ENCODE measurements at places on chromosomes 3 and 15.

DNA sequence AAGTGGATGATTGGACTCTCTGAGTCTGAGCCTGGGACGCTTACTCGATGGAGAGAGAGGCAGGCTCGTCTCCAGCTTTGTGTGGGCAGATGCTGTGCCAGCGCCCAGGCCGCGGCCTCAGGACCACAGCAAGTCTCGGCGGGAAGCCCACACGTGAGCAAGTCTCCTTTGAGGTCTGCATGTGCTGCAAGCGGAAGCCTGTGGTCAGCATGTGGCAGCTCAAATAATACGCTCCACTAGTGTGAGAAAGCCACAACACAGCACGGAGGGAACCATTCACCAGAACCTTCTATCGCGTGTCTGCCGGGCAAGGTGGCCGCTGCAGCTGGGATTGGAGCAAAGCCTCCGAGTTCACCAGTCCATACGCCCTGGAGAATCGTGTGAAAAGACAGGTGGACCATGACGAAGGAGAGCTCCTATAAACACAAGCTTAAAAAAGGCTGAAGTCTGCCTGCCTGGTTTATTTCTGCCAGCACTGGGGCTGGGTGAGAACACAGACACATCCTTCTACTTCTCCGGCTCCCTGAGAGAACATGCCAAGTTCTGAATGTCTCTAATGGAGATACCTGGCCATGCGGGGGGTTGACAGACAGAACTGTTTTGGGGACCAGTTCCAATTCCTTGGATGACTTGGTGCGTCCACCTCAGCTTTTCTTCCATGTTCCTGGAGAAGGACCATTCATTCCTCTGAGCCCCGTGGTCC lies 82.0 kb upstream of the LRIG1 start:
- DNase-seq: no peak

DNA sequence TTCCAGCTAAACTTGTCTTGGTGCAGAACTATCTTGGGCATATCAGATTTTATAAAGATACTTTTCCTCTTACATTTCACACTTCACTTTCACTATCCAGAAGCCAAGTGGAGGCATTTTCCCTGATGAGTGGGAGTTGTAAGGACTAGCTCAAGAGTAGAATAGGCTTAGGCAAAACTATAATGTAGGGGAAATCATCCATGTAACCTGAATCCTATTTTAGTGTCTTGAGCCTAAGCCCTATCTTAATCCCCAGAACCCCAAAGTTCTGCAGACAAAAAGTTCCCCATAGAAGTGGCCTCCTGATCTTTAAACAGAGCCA lies 42.2 kb upstream of the CD47 start:
- DNase-seq: no peak

DNA sequence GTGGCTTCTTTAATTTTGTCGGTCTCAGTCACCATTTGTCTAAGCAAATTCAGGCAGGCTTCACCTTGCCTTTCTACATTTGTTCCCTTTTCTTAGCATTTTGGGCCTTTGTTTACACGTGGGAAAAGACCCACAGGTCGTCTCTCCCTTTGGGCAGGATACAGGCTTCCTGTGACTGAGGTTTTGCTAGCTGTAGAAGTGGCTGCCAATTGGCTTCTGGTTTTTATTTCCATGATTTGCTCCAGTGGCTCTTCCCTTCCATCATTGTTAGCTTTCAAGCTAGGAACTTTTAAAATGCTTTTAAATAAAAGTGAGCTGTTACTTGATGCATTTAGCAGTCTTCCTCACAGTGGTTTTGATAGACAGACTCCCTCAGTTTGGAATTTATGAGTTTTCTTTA lies 37.3 kb downstream of the MLH1 start:
- DNase-seq: no peak

DNA sequence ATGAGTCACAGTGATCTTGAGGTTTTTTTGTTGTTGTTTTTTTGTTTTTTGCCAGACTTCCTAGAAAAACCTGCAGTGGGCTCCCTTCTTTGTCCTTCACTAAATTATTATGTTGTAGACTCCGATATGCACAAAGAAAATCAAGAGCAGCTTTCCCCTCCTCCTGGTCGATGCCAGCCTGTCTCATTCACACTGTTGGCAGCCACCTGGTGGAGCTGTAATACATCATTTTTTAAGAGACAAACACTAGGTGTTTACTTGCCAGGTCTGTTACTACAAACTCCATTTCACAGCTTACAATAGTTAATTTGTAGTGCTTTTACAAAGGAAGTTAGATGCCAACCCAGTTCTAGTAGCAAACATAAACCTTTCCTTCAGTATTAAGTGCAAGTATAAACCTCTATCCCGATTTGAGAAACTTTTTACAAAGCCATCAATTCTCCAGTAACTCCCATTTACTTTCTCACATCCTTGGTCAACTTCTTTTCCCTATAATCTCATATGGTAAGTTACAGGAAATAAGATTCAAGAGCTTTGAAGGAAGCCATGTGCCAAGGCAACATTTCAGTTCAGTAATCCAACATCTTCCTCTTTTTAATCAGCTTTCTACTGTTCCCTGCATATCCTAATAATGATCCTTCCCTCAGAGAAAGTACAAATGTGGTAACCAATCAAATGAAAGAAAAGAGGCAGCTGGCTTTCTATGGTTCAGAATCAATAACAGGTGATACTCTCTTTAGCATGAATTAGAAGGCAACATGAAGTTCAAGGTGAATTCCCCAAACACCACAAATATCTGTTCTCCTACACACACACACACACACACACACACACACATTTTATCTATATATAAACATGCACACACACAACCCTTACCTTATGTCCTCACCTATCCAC lies 14.0 kb downstream of the AAGAB start:
- no peak for DNase-seq

DNA sequence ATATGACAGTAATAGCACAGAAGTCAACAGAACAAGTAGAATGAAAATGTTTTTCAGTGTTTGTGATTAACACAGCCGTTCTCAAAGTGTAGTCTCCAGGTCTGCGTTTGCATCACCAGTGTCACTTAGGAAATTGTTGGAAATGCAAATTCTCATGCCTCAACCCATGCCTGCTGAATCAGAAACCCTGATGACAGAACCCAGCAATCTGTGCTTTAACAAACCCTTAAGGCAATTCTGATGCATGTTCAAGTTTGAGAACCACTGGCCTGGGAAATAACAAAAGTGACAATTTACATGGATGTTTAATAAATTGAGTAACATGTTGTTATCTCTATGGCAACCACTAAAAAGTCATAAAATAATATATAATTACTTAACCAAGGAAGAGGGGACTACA lies 103.1 kb upstream of the ATP11B start:
- DNase-seq: no peak

- DNase-seq: no peak
Observed at GRCh38 chr3:103127737-103128136, 692.9 kb downstream of the ZPLD1 start.

DNA sequence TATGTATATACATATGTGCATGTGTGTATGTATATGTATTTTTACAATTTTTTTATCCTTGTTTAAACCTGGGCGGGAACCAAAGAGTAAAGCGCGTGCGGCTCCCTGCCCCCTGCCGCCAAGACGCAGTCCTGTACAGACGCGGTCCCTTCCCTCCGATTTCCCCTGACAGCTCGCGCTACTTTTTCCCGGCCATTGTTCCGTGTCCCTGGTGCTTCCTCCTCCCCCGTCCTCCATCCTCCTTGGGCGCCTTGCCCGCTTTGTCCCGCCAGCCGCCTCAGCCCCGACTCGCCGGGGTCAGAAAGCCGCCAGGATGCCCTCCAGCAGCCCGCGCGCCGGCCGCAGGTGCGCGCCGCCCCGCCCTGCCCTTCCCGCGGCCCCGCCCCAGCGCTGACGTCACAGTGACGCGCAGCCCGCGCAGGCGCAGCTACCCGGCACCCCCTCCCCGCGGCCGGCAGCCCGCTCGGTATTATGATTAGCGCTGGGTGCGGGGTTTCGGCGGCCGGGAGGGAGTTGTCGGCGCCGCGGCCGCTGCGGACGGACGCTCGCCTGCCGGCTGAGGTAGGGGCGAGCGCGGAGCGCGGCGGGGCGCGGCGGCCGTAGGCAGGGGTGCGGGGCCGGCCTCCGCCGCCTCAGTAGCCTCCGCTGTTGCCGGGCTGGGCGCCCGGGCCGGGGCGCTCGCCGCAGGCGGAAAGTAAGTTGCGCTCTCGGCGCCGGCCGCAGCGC lies at the start of gene SNRK:
Gene SNRK (plus strand): TSS at position 426 of the 726 bp plus-strand sequence. CDS start 16,664 bp downstream, outside the sequence.
- peak; percentile 30 for DNase-seq

GRCh38 chr3:49916686-49917085 lies 12.9 kb downstream of the MON1A start:
- no peak for DNase-seq

- DNase-seq: no peak
Observed at GRCh38 chr15:89472785-89473256, 23.6 kb downstream of the RHCG start.

- no peak for DNase-seq
Observed at GRCh38 chr3:106428565-106428994, 559.8 kb upstream of the CBLB start.

GRCh38 chr15:32668942-32669341 lies 27.4 kb downstream of the SCG5 start:
- no peak for DNase-seq

DNA sequence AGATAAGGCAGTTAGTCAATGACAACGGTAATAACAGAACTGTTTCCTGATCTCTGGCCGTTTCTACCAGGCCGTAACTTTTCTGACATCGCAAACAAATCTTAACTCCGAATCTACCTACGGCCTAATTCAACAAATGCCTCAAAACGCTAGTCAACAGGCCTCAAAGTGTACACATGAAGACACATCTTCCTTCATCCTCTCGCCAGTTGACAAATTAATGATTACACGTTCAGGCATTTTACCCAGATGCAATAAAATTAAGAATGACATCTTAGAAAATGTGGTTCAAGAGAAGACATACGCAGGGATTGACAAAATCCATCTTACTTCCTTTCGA lies 1.5 kb downstream of the SFMBT1 start:
- DNase-seq: no peak

- DNase-seq: no peak
Observed at GRCh38 chr15:30917675-30918074, 14.0 kb downstream of the FAN1 start.

DNA sequence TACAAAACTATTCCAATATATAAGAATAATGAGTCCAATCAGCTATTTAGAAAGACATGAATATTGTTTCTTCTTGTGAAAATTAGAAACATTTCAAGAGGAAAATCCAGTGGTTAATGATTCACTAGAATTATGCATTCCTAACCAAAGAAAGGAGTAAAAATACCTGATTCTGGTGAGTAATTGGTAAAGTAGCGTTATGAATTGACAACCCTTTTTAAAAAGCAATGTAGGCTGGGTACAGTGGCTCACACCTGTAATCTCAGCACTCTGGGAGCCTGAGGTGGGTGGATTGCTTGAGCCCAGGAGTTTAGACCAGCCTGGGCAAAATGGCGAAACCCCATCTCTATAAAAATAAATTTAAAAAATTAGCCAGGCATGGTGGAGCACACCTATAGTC lies 43.3 kb downstream of the TOPAZ1 start:
- DNase-seq: no peak

GRCh38 chr3:14791343-14791945 lies 27.3 kb upstream of the FGD5 start:
- DNase-seq: no peak

- no peak for DNase-seq
Observed at GRCh38 chr3:113038328-113038727, 47.5 kb downstream of the GTPBP8 start.

DNA sequence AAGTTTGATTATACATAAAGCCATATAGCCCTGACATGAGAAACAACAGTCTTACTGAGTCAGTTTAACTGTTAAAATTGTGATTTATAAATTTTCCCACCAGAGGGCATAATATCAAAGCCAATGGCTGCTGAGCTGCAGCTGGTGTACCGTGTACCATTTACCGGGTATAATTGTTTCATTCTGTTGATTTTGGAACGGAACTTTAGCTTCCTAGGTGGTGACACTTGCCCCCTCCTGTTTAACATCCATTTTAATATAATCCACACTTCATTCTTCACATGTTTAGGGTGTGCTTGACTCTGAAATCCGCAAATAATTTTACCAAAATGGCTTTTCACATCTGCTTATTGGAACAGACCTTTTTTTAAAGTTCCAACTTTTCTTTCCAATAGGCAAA lies 72.8 kb downstream of the SLC9A9 start:
- no peak for DNase-seq

DNA sequence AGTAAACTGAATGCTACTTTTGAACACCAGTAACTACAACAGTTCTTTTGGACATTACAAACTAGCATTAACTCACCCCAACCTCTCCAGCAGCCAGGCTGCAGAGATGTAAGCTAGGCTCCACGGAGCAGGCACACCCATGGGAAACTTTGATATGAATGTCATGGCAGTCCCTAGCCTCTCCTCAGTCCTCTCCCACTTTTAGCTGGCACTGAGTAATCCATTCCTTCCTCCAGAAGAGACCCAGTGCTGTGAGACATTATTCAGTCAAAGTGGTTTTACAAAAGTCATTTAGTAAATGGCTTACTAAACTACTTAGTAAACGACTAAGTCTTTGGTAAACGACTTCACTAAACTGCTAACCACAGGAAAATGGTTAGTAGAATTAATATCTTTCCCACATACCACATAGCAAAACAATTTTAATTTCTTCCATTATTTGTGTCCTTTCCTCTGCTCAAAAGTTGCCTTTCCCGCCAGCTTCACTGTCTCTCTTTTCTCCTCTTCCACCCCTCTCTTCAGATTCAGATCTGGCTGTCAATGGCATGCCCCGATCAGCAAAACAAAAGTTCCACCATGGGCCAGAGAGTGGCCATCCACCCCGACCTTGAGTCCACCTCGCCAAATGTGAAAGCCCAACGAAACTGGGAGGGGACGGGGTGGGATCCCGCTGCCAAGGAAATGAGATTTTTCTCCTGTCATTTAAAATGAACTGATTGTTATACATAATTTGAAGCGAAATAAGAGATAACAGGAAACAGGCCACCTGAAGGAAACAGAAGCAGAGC lies 67.5 kb upstream of the TJP1 start:
- no peak for DNase-seq

- no peak for DNase-seq
Observed at GRCh38 chr3:53140847-53141845, 10.9 kb upstream of the RFT1 start.

DNA sequence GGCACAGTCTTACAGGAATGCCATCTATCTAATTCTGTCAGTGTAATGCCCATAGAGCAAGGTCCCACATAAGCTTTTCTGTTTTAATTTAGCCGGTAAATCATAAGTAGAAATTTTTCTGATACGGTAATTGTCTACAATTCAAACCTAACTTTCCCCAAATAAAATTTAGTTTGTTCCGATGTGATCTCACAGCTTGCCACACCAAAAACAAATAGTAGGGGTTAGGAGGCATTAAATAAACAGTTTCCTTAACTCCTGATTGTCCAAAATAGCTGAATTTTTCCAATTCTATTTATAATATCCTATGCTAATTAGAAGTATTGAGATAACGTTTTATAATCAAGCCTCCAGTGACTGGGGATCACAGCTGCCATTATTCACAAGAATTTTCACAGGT lies 53.3 kb downstream of the TSC22D2 start:
- no peak for DNase-seq

- no peak for DNase-seq
Observed at GRCh38 chr15:83365370-83365938, 81.0 kb upstream of the BNC1 start.

Measured in esophagus squamous epithelium (tissue), 5 donors.